AG04449 (cell line): ENCODE measurements at places on chromosomes 16 and 17.

DNA sequence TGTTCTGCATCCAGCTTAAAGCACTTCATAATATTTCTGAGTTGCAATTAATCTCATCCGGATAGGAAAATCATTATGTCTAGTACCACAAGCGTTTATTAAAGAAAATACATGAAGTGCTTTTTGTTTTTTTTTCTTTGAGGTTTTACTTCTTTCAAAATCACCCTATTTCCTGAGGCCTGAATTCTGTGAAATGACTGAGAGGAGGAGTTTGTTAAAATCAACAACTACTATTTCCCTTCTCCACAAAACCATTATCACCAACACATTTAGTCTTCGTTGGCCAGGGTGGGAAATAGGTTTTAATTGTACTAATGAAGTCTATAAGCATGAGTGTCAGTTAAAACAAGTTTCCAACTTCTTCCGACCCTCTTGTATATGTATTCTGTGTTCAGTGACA lies 50.7 kb upstream of the ADCY7 start:
- DNase-seq: no peak

GRCh38 chr17:41736983-41737679 lies 2.7 kb upstream of the HAP1 start:
- no peak for DNase-seq

DNA sequence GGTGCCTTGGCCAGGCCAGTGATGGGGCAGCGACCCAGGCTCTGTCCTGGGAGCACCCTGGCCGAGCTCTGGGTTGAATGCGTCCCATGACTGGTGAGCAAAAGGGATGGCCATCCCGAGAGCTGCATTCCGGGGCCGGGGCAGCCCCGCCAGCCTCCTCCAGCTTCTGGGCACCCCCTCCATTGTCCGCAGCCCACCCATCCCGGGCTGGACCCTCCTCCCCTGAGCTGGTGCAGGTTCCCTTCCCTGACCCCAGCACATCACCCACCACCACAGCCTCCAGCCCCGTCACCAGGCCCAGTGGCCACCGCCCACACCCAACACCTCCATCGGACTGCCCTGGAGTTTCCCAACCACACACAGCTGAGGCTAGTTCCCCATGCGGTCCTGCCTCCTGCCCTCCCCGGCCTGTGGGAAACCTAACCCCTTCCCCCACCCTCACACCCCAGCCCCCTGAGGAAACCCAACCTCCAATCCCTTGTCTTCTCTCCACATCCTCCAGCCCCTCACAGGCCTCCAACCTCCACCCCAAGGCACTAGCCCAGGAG lies 16.2 kb upstream of the PVALEF start:
- DNase-seq: no peak

GRCh38 chr17:8713878-8714277 lies 30.8 kb downstream of the CCDC42 start:
- no peak for DNase-seq

- DNase-seq: no peak
Measured at GRCh38 chr16:3510416-3510815, 9.6 kb downstream of the CLUAP1 start.

- DNase-seq: no peak
Measured at GRCh38 chr16:55035029-55035428, 104.4 kb downstream of the IRX5 start.

DNA sequence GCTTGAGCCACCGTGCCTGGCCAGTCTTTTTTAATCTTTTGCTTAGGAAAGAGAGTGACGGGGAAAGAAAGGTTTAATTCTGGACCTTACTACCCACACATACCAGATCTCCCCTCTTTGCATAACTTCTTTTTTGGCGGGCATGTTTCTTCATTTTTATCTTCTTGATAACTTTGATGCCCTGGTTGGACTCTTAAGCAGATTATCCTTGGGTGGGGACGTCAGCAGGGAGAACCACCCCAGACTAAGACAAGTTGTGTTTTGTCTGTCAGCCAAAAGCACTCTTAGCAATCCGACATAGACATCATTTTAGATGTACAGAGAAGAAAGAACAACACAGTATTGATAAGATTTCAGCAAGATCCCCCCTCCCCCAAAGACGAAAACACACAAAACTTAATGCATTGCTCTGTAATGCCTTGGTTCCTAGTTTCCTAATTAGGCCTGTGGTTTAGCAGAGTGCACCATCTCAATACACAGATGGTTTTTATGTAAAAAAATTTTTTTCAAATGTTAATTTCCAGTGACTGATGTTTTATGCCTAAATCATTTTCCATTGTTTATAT lies 99.9 kb downstream of the MSI2 start:
- no peak for DNase-seq

- no peak for DNase-seq
Measured at GRCh38 chr17:6713130-6713917, at the start of gene SLC13A5. TSS of gene SLC13A5 (minus strand) at chr17:6713369. CDS start at chr17:6713333, 36 bp downstream.

GRCh38 chr16:27198451-27199234 lies 4.7 kb upstream of the KDM8 start:
- no peak for DNase-seq

DNA sequence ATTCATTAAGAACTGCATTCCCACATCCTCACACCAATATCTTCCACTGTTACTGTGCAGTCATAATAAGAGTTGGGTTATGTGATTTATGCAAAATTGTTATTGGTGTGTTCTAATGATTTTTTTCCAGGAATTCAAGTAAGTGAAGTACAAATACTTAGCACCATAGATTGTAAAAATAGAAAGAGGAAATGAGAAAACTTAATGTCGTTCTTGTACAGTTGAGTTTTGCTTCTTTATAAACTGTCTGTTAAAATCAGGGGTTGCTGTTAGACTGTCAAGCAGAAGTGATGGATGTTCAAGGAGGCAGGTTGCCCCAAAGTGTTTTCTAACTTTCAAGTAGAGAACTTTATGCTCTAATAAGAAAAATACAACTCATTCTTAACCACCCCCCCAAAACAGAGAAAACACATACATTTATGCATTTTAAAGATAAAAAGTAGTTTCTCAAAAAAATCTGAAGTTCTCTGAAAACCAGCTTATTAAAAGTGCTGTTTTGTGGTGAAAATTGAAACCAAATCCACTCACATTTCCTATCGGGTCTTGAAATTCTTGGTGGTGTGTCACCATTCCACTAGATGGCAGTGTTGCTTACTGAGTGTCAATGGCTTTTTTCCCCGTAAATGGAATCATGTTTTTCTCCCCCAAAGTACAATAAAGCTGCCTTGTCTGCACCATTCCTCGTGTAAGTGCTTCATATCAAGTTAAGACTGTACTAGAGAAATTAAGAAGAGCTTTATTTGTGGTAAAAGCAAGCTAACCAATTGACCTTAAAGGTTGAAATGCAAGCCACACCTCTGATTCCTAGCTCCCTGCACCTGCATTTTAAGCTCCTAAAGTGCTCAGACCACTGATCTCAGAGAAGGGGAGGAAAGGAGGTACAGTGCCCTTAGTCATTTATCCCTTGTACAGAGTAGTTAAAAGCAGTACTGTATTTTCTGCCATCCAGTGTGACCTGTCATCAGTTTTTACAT lies 4.7 kb upstream of the IGSF6 start:
- no peak for DNase-seq

DNA sequence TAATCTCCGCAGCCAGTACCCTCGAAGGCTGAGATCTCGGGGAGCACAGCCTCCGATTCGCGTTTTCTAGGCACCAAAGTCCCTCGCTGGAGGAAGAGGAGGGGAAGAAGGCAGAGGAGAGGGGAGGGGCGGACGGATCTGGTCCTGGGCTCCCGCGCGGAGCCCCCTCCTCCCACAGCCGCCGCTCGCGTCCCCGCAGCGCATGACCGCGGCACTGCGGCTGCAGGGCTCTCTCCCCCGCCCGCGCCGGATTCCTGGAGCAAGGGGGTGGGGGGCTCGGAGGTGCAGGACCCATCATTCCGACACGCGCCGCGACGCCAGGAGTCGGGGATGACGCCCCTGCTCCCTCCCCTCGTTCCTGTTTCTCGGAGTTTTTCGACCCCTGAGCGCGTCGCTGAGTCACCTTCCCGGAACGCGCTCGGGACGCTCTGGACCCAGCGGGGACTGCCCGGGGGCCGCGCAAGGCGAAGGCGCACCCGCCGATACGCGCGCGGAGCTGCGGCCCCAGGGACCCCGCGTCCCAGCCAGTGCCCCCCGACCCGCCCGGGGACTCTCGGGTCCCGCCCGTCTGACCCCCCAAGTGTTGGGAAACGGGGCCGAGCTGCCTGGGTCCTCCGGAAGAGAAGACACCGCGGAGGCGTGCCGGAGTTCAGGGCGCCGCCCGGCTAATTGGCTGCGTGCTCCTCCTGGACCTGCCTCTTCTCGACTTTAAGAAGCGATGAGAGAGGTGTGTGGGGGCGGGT lies 1.4 kb upstream of the SPHK1 start:
- DNase-seq: no peak

- DNase-seq: peak; percentile 49
Measured at GRCh38 chr16:66741169-66741900, 10.1 kb downstream of the DYNC1LI2 start.

DNA sequence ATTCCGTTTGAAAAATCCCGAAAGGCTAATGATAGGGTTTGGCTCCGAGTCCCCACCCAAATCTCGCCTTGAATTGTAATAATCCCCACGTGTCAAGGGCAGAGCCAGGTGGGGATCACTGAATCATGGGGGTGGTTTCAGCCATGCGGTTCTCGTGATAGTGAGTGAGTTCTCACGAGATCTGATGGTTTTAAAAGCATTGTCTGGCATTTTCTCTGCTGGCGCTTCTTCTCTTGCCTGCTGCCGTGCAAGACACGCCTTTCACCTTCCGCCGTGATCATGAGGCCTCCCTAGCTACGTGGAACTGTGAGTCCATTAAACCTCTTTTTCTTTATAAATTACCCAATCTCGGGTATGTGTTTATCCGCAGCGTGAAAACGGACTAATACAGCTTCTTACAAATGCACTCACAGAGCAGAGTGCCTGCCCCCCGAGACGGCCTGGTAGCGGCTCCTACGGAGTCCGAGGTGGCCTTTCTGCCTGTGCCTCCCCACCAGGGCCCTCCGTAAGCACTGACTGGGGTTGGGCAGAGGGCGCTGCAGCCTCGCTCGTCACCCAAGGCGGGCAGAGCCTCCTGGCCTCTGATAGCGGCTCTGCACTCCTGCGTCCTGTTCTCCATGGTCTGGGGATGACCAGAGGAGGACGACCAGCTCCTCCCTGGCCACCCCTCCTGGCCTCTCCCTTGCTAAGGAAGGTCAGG lies 131.7 kb downstream of the FOXL1 start:
- DNase-seq: no peak

DNA sequence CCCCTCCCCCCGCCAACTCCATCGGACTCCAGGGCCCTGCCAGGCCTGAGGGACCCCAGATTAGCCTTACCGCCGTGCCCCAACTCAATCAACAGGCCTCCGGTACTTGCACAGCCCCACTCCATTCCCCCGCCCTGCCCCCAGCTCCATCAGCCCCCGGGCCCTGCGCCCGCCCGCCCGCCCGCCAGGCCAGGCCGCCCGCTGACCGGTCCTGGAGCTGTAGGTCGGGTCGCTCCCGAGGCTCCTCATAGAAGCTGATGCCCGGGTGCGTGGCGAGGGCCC lies 308 bp downstream of the GTF3C1 start:
- DNase-seq: no peak

DNA sequence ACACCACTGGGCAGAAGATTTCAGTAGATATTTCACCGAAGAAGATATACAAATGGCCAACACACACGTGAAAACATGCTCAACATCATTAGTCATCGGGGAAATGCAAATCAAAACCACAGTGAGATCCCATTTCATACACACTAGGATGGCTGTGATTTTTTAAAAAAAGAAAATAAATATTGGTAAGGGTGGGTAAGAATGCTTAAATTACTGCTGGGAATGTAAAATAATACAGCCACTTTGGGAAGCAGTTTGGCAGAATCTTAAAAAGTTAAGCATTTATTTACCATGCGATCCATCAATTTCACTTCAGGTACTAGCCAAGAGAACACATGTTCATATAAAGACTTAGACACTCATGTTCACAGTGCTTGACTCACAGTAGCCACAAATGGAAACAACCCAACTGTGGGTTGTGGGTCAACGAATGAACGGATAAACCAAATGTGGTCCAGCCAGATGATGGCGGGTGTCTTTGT lies 6.5 kb upstream of the C16orf74 start:
- DNase-seq: no peak

DNA sequence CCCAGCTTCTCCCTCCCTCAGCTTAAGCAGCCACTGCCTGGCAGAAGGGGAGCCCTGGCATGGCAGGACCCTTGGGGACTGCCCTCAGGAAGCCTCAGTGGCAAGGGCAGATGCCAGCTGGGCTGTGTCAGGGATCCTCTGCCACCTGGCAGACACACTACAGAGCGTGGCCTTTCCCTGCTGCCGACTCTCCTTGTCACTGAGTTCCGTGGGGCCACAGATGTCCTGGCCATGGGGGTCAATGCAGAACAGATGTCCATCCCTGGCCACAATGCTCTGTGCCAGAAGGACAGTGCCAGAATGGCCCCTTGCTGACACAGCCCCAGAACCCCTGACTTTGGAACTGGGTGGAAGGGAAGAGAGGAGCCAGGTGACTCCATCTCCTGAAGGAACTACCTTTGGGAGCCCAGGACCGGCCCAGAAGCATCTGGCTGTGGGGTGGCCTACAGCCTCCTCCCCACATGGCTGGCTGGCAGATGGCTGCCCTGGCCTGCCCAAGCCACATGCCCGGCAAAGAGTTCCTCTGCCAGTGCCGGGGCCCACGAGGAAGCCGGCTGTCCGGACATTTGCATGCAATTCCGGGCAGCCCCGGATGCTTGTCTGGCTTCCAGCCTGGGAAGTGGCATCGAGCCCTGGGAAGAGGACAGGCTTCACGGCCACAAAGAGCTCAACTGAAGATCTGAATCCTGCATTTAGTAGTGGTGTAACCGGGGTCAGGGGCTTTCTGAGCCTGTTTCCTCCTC lies 24.1 kb downstream of the NPTX1 start:
- DNase-seq: no peak

DNA sequence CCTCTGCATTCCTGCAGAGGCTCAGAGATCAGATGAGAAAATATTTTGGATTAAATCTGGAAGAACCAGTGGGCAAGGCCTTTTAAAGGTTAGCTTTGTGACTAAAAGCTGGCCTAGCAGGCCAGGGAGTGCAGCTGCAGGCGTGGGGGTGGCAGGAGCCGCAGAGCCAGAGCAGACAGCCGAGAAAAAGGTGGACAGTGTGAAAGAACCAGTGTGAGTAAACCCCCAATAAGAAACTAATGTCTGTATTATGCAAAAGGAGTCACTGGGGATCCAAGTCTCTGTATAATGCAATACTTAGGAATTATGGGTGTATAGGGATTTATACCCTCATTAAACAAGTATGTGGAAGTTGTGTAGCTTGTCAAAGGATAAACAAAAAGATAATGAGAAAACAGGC lies 21.4 kb upstream of the SPACA3 start:
- DNase-seq: no peak

GRCh38 chr17:63919311-63919723 lies 678 bp upstream of the GH1 start:
- DNase-seq: no peak
